ENCODE measurements at places on chromosomes 6 and 20. TPM values are rescaled to one million over a fixed set of nuclear protein-coding genes. Genes with fewer than 3 reads are reported as not detected.

GRCh38 chr6:114310053-114310452 is 32.8 kb downstream of the HS3ST5 start:
- no peak for DNase-seq

- no peak for DNase-seq
Measured at GRCh38 chr20:62186887-62187866, 4.3 kb downstream of the MTG2 start.

GRCh38 chr20:21027569-21027968 is 78.6 kb downstream of the LINC00237 start:
- no peak for DNase-seq

NMBR gene
- not detected for total RNA-seq

DNA sequence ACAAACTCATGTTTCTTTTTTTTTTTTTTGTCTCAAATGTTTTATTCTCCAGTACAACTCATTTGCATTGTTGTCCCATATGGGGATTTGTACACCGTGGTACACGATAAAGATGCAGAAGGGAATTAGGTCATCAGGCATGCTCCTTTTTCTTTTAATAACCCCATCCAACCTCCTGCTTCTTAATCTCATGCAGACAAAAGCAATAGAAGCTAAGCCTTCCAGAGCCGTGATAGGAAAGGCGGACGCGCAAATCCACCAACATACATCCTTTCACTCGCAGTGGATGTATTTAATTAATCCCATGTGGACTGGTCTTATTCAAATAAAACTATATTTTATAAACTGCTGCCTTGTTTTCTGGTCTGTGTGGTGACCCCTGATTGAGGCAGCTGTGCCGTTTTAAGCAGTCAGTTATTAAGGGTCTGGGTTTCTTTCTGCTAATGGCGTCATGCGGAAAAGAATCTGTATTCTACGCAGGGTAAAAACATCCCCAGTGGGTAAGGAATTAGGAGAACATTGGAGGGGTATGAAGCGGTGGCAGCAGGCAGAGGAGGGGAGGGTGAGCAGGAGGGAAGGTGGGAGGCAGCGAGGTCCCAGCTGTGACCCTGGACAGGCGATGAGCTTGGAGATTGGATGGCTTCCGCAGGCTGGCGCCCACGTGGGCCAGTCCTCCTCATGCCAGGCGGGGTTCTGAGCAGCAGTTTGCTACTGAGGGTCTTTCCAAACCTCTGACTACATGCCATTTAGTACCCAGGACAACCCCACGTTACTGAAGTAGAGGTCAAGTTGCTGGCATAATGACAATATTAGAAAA is 172.8 kb downstream of the LINC00237 start:
- no peak for DNase-seq

All from Calu3 (cell line).